ENCODE measurements at places on chromosomes 3 and 15.

DNA sequence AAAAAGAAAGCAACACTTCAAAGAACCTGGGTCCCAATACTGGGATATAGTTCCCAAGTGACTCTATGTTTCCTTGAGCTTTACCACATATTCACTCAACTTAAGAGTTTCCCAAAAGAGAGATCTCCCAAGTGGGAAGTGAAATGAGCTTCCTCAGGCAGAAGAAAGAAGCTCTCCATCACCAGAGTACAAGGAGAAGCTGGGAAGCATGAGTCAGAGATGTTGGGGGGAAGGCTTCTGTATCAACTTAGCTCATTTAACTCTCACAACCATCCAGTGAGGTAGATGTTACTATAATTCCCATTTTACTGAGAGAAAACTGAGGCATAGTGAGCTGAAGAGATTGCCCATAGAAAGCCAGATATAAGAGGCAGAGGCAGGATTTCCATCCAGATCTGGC lies 47.0 kb upstream of the TRIM42 start:
- ATAC-seq = no peak

GRCh38 chr3:42198709-42199108 lies 67.3 kb downstream of the CCK start:
- no peak for ATAC-seq

GRCh38 chr3:64387688-64388087 lies 162.4 kb upstream of the PRICKLE2 start:
- ATAC-seq = no peak

DNA sequence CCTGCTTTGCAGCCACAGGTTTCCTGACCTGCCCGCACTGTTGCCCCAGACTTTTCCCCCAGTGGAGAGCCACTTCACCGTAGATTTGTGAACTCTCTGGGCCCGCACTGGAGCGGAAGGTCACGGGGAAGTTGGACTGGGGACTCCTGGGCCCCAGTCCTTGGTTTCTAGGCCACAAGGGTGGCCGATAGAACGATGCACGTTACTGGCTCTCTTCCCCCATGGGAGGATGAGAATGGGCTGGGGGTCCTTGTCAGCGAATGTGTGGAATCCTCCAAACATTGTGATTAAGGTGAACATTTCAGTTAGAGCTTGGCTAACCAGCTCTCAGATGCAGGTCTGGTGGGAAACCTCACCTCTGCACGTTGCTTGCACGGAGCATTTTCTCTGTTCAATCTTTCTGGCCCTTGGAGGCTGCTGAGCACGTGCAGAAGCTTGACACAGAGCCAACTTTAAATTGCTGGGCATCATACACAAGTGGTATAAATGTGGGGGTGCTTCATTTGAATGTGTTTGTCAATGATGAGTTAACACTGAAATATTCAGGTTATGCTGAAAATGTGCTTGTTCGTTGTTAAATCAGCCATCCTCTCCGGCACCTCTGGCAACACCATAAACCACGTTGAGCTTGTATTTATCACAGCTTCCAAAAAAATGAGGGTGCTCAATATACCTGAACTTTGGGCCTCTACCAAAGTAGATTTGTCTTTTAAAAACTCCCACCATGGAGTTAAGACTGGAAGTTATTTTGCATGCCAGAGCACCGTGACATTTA lies 976 bp downstream of the DIS3L start:
- ATAC-seq = peak; percentile 65

- ATAC-seq = no peak
Measured at GRCh38 chr3:52452570-52453221, 1.1 kb downstream of the TNNC1 start.

DNA sequence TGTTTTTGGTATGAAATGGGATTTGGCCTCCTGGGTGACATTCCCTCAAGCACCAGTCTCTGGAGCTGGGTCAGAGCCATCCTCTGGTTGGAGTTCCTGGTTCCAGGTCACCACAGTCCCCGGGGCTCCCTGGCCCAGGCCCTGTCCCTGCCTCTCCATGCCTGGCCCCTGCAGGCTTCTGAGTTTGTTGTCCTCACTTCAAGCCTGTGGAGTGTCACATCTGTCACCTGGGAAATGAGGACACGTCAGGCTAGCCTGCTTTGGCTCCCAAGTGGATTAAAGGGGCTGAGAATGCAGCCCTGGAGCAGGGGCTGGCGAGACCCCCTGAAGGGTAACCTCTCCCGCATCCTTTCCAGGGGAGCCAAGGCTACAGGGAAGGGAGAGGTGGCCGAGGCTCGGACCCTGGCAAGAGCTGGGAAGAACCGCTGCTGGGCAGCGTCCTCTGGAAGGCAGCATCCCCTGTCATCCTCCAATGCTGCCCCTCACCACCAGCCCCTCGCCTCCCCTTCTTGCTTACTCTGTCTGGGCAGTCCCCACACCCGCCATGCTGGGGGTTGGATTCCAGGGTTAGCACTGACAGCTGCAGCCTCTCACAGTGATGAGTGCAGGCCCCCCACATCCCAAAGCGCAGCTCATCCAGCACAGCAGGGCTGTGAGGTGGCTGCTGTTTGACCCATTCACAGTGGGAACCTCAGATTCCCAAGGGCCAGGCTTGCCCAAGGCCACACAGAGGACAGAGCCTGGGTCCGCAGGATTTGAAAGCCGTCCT lies 75.5 kb upstream of the IQSEC1 start:
- ATAC-seq = no peak

DNA sequence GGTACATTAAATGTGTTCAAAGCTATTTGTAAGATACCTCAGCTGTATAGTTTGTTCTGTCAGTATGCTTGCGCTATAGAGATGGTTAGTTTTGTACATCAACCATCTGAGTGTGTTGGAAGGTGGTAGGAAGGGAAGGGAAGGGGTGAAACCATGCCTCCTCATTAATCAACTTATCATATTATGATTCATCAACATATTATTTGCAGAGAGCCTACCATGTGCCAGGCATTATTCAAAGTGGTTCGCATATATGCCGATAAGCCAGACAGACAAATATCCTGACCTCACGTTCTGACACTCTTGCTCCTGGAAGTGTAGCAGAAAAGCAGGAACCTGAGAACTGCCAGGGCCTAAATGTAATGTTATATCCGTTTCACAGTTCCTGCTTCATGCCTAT lies 248.1 kb upstream of the NR2E3 start:
- ATAC-seq = no peak

- ATAC-seq = no peak
Measured at GRCh38 chr3:48320996-48321395, 12.5 kb downstream of the SPINK8 start.
